ENCODE measurements at places on chromosomes 5 and 9.

DNA sequence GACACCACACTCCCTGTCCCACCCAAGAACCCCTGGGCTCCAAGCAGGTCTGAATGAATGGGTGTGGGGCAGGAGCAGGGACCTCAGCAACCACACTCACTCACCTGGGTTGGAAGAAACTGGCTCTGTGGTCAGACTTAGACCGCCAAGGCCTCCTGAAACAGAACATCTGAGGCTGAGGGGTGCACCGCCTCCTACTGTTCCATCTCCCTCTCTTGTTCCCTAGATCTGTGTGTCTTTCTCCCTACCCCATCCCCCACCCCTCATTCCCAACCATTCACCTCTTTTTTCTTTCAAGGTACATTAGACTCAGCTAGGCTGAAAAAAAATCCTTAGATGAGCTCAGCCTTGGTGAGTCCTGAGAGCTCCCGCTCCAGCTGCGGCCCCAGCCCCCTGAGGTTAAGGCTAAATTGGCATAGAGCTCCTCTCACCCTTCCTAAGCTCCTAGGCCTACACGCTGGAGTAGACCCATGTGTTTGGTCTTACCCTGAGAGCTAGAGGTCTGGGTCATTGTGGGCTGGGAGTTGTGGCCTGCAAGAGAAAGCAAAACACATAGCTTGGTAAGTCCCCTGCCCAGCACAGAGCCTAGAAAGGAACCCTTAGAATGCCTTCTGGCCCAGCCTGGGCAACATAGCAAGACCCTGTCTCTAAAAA lies 4.8 kb downstream of the ECSCR start:
- DNase-seq = no peak

- no peak for DNase-seq
Measured at GRCh38 chr5:108858959-108859358, 111.3 kb downstream of the FER start.

- DNase-seq = no peak
Measured at GRCh38 chr9:70407081-70407503, 7.4 kb downstream of the KLF9 start.

- no peak for DNase-seq
Measured at GRCh38 chr5:37552770-37553719, 173.9 kb downstream of the WDR70 start.

- no peak for DNase-seq
Measured at GRCh38 chr5:107517185-107518033, 153.3 kb downstream of the EFNA5 start.
